ENCODE measurements at places on chromosomes 6 and 20.
A peak's percentile ranks its signal among the peaks of the same experiment; 100 is the strongest.

- no peak for DNase-seq
Measured at GRCh38 chr20:595330-596308, 14.5 kb downstream of the TCF15 start.

DNA sequence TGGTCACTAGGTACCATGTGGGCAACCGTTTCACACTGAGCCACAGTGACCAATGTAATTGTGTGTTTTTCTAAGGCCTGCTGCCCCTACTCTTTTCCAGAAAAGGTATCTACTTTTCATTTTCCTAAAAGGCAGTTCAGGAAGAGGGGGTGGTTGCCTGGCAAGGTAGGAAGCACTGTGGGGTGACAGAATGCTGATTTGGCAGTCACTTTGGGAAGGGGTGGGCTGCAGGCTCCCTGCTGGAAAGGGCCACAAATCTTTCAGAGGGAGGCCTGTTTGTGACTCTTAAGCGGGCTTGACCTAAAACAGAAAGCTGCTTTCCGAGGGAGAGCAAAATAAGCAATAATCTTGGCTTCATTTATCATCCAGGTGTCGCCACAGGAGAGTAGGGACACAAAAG, 5.2 kb upstream of the NNAT start:
- no peak for DNase-seq

DNA sequence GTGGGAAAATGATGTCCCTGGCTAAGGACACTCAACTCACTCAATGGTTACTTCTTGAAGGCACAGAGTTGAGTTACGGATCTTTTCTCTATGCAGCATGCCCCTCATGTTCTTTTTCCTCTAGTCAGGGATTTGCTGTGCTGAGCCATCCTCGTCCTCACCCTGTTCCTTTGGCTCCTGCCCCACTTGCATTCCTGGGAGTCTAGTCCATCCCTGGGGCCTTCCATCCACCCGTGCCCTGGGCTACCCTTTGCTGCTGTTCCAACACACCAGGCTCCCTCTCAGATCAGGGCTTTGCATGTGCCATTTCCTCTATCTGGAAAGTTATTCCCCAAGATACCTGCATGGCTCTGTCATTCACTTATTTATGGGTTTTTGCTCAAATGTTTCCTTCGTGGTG, 13.3 kb upstream of the KCNG1 start:
- DNase-seq: no peak

DNA sequence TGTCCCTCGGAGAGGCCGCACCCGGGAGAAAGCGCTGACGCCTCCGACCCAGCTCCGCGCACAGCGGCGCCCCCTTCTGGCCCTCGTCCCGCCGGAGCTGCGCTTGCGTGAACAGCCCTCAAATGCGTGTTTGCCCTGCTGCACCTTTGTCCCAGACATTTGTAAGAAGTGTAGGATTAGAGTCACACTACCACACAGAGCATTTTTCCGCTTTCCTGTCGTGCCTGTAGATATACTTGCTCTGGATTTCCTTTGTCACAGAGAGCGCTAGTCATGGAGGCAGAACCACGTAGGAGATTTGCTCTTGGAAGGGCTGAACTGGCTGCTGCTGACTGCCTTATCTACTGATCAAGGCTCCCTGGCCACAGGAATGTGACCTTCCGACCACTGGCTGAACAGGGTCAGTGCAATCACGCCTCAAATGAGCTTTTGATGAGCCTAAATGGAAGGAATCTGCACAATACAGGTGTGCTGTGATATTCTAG, 62.3 kb downstream of the PAX1 start:
- no peak for DNase-seq

GRCh38 chr6:91149956-91150705, 563.3 kb upstream of the MAP3K7 start:
- DNase-seq: no peak

GRCh38 chr6:20633566-20634340, 99.5 kb downstream of the CDKAL1 start:
- DNase-seq: no peak

GRCh38 chr6:89350281-89350966, 2.1 kb downstream of the UBE2J1 start:
- peak; percentile 2 for DNase-seq

GRCh38 chr6:47492355-47492754, 14.8 kb downstream of the CD2AP start:
- no peak for DNase-seq

DNA sequence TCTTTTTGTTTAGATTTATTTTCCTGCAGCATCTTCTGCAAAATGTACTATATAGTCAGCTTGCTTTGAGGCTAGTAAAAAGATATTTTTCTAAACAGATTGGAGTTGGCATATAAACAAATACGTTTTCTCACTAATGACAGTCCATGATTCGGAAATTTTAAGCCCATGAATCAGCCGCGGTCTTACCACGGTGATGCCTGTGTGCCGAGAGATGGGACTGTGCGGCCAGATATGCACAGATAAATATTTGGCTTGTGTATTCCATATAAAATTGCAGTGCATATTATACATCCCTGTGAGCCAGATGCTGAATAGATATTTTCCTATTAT, 3.2 kb downstream of the FOXC1 start:
- DNase-seq: peak; percentile 87

Data from HFFc6 (cell line).